ENCODE measurements at places on chromosomes 13 and 19.

- DNase-seq, result peak; percentile 55
These were observed 315.9 kb downstream of the ATP8A2 start for GRCh38 chr13:25687471-25688225.

GRCh38 chr19:51098365-51099046 lies 9.7 kb downstream of the CTU1 start:
- no peak for DNase-seq

GRCh38 chr19:49672131-49672919 lies 4.7 kb upstream of the PRMT1 start:
- no peak for DNase-seq

DNA sequence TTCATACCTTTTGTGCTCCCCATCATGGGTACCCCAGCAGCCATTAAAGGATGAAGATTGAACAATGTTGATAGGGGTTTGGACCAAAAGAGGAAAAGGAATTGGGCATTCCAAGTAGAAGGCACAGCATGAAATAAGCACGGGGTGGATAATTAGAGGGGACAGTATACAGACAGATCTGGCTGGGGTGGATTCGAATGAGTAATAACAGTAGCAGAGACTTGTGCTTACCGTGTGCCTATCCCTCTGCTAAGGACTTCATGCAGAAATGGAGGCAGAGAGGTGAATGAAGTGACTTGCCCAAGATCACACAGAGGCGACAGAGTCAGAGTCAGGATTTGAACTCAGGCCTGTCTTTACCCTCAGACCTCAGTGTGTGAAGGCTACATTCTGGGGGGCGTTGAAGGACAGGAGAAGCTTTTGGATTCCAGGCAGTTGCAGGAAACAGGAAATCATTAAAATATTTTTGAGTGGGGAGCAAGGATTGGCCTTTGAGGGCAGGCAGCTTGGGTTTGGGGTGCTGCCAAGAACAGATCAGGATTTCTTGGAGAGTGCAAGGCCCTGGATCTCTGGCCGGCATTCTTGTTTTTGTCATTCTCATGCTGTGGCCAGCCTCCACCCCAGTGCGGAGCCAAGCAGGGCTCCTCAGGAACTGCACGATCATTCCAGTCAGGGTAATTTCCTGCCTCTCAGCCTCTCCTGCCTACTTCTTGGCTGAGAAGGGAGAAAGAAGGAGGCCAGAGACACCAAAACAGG lies 18.7 kb downstream of the PAF1 start:
- DNase-seq, result peak; percentile 91

GRCh38 chr13:113097651-113098050 lies 7.9 kb upstream of the F7 start:
- DNase-seq, result no peak

DNA sequence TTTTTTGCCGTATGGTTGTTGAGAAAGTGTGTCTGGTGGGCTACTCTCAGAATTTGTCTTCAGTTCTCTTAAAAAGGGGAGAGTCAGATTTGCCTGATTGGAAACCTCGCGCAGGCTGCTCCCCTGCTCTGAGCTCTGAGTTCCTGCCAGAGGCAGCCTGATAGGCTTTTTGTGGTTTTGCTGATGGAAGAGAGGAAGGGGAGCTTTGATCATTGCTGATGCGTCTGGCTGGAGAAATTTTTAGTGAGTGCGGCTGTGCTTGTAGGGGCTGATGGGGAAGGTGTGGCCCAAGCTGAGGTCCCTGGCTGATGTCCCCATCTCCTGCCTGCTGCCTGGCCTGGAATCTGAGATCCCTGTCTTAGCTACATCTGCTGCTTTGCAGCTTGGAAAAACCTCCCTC lies 2.8 kb downstream of the CHST8 start:
- DNase-seq, result no peak

DNA sequence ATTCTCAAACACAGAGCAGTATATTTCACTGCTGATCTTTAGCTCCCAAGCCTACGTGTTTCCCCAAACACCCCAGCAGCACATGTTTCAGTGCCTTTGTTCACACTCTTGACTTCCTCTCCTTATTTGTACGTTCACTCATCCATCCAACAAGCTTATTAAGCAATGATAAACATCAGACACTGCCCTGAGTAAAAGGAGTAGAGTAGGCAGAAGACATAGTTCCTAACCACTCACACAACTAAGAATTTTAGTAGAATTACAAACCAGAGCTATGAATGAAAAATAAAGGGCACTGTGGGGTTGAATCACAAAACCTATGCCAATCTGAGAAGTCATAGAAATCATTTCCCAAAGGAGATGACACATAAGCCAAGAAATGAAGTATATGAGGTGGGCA lies 213.5 kb downstream of the DIAPH3 start:
- DNase-seq, result no peak

GRCh38 chr19:10069046-10069445 lies 17.1 kb upstream of the SHFL start:
- no peak for DNase-seq

DNA sequence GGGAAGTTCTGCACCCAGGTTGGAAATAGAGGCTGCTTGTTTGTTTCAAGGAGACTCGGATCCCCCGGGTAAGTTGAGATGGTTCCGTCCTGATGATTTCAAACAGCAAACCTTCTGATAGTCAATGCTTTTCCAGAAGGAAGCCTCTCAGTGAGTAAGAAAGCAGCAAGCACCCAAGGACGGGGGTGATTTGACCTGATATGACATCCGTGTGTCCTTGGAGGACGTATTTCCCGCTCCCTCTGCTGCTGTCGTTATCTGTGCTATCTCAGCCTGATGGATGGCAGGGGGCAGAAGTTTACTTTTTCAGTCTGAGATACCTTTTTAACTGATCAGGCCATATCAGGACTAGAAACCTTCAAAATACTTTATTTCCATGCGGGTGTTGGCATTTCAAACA lies 5.7 kb upstream of the GGACT start:
- no peak for DNase-seq

DNA sequence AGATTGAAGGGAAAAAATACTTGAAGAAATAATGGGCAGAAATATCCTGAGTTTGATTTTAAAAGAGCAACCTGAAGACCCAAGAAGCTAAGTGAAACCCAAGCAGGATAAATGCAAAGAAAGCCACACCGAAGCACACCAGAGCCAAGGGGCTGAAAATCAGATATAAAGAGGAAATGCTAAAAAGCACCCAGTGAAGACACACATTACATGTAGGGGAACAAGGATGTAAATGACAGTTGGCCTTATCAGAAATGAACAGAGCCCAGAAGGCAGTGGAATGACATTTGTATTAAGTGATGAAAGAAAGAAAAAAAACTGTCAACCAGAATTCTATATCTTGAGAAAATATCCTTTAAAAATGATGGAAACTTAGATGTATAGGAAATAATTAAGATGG lies 139.1 kb downstream of the SLC7A1 start:
- DNase-seq, result no peak

DNA sequence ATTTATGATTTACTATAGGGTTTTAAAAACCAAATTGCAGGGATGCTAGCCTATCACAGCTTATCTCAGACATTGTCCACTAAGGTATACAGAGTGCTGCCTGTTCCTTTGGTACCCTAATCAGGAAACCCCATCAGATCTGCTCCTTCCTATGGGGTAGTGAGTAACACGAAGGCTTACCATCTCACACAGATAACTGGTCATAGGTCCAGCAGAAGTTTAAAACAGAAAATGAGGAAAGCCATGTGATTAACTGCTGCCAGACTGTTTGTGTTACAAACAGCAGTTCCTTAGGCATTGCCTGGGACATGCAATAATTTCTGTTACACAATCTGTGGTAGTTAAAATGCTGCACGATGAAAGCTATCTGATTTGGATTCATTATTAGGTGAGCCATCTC lies 53.5 kb upstream of the ALOX5AP start:
- DNase-seq, result no peak

- no peak for DNase-seq
These were observed 112.5 kb downstream of the ESD start for GRCh38 chr13:46684287-46685001.

GRCh38 chr19:45501730-45502014 lies 3.4 kb downstream of the PPM1N start:
- no peak for DNase-seq

DNA sequence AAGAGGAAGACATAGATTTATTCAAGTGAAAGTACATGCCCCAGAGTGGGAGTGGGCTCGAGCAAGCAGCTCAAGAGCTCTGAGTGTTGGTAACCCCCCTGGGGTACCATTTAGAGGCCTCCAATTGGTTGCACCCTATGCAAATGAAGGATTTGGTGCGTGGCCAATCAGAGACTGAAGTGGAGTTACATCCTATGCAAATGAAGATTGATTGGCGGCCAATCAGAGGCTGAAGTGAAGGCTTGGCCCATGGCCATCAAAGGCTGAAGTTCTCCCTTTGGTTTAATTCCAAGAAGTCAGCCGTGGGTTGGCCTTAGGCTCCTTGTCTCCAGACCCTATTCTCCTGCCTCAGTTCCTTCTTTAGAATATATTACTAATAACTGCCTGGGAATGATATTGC lies 12.9 kb upstream of the IGFL1 start:
- no peak for DNase-seq

DNA sequence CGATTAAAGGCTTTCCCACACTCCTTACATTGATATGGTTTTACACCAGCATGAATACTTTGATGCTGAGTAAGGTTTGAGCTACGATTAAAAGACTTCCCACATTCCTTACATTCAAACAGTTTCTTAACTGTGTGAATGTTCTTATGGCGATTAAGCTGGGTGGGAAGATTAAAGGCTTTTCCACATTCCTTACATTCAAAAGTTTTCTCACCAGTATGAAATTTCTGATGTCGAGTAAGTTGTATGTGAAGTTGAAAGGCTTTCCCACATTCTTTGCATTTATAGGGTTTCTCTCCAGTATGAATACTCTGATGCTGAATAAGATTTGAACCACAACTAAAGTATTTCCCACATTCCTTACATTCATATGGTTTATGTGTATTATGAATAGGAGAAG lies 20.0 kb downstream of the ZNF780B start:
- no peak for DNase-seq

- no peak for DNase-seq
These were observed 10.5 kb downstream of the NAXD start for GRCh38 chr13:110625771-110626321.

DNA sequence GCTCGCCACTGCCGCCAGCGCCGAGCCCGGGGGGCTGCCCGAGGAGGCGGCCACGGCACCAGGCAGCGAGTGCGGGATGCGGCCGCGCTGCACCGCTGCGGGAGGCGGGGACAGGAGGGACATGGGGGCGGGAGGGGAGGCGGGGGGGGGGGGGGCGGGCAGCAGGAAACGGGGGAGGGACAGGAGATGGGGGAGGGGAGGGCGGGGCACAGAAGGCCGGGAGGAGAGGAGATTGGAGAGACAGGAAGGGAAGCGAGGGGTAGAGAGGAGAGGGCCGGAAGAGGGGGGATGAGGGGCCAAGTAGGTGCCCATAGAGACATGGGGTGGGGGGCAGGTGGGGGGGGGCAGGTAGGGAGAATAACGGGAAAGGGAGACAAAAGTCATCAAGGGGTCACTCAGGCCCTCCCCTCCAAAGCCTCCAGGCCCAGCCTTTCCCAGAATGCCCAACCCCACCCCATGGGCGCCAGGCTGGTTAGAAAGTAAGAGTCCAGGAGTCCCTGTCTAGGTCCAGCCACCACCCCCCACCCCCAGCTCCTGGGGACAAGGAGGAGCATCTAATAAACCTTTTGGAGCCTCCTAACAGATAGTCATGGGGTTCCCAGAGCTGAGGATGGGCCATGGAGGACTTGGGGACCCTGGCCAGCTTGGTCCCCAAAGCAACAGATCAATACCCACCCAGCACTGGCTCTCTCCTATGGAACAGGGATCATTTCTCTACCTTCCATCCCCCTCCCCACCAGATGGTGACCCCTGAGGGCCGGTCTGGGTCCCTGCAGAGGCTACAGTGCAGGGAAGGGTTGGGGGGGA lies 9.5 kb downstream of the NR2F6 start:
- no peak for DNase-seq

GRCh38 chr13:50999641-51000040 lies 90.0 kb downstream of the RNASEH2B start:
- DNase-seq, result no peak

GRCh38 chr13:58300974-58301681 lies 669.6 kb downstream of the PCDH17 start:
- no peak for DNase-seq

GRCh38 chr19:11239377-11240000 lies at the start of gene ANGPTL8:
Gene ANGPTL8, plus strand, starts transcription at chr19:11239619. Its CDS starts 19 bp downstream, at chr19:11239638.
- DNase-seq, result no peak

DNA sequence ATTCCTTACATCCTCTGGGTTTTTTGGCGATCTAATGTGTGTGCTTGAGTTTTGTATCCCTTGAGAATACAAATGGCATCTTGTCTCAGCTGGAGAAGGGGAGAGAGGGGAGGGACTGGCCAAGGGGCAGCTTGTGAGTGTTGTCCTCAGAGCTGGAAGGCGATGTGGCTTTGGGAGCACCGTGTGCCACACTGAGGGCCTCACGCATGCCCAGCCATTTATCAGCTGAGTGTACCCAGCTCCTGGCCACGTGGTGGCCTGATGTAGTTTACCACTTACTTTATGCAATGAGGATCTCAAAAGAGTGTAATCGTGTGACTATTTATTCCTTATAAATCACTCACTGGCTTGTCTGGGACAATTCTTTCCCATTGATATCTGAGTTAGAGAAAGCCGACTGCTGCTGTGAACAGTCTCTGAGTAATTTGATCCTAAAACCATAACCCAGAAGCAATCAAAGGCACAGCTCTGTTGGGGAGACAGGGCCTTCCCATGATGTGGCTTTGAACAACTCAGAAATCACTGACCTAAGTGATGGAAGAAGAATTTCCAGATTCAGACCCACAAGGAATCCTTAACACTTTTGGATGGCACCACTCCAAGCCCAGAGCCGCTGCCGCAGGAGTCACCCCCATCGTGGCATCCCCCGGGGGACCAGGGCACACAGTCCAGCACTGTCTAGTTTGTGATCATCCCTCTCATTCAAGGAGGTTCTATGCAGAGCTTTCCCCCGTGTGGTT lies 53.9 kb upstream of the MTIF3 start:
- DNase-seq, result no peak

GRCh38 chr19:38139122-38139521 lies 84.9 kb downstream of the DPF1 start:
- no peak for DNase-seq

DNA sequence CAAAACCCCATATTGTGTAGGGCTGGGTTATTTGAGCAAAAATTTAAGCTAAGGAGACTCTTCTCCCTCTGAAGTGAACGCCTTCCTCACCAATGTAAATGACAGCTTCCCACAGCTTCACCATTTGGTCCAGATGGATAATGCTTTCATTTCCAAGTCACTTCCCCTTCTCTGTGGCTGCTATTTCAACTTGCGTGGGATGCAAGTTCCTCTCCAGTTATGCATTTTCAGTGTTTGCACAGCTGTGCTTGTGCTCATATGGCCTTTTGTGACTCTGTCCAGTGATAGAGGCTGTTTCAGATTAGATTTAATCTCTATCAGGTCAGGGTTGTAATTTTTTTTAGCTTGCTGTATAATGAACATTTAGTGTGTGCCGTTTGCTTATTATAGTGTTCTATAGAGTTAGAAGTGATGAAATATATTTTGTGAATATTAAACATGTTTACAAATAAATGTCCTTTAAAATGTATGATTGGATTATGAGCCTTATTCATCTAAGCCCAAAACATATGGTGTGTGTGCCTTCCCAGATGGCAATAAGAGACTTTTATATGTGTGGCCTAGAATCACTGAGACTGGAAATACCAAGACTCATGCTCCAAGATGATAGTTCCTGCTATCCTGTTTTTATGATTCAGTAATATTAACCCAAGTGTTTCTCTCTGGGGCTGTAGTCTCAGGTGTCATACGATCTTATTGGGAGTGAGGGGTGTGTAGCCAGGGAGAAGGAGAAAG lies 86.6 kb downstream of the TNFRSF19 start:
- peak; percentile 82 for DNase-seq

Measured in muscle of back (tissue), 13 donors.